ENCODE measurements at places on chromosomes 5 and 9. TPM values are rescaled to one million over a fixed set of nuclear protein-coding genes. Genes with fewer than 3 reads are reported as not detected.

GRCh38 chr5:172984244-172984953 lies 828 bp downstream of the ATP6V0E1 start:
- DNase-seq = peak; percentile 53

DNA sequence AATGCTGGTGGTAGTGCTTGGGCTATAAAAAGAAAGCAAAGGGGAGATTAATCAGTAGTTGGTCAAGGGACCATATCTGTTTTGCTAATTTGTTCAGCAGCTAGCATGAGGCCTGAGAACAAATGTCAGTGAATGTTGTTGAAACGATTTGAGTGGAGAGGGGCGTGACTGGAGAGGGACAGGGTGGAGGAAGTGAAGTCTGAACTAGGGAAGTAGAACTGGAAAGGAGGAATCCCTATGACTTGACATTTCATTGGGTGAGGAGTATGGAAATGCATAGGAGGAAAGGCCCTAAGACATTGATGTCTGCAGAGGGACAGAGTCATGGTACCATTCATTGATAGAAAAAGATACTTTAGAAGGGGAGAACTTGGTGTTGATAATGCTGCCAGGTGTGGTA lies 19.7 kb downstream of the TLE4 start:
- no peak for DNase-seq

The GARNL3 gene
- total RNA-seq = 3.5 TPM

The SAPCD2 gene
- 12.7 TPM for total RNA-seq

The INSL4 gene
- not detected for total RNA-seq

The SPINK6 gene
- not detected for total RNA-seq

The FANCG gene
- 95.4 TPM for total RNA-seq

The PCDHGA5 gene
- total RNA-seq = 0.09 TPM
